ENCODE measurements at places on chromosomes 7 and 10. TPM values are rescaled to one million over a fixed set of nuclear protein-coding genes. Genes with fewer than 3 reads are reported as not detected.

- DNase-seq = no peak
Observed at GRCh38 chr7:137313201-137313600, 30.3 kb downstream of the PTN start.

- no peak for DNase-seq
Observed at GRCh38 chr10:74801447-74801846, 25.0 kb upstream of the KAT6B start.

UTF1 gene
- polyA plus RNA-seq = not detected

PARD3 gene
- polyA plus RNA-seq = 64.9 TPM
